ENCODE measurements at places on chromosomes 11 and 22.

GRCh38 chr11:45147017-45147728 is 734 bp downstream of the PRDM11 start:
- peak; percentile 85 for DNase-seq

DNA sequence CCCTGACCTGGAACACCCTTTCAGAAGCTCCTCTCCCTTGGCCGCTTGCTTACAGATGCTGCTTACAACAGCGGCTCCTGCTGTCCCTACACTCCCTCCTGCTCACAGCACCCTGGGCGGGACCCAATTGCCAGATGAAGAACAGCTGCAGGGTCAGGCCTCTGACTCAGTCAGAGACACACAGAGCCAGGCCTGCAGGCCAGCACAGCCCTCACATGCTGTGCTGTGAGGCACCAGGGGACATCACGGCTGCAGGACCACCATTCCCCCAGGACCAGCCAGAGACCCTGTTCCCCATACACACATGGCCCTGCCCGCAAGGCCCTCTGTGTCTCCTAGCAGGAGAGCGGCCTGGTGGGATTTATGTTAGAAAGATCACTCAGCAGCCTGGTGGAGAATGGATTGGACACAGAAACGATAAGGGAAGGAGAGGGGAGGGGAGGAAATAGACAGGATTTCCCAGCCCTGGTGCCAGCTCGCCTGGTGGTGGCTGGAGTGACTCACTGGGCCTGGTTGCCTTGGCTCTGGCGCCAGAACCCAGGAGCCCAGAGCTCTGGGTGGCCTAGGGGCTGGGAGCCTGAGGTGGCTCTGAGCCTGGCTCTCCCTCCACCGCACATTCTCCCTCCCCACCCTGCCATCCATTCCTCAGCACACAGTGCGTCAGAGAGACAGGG is 6.7 kb downstream of the CAPN5 start:
- peak; percentile 64 for DNase-seq

DNA sequence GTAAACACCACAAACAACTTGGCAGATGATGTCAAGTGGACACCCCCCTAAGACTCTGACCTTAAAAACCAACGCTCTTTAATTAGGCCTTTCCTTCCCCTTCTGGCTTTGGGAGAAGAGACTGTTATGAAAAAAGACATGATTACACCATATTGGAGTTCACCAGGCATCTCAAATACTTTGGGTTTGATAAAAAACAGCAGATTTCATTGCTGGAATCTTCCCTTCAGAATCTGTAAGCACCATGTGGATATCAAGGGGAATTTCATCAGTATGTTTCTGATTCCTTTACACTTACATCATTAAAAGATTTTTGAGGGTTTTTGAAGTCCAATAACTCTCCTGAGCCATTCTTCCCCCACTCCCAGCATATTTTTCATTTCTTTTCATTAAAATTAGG is 85.6 kb downstream of the KIRREL3 start:
- DNase-seq = no peak

- no peak for DNase-seq
Observed at GRCh38 chr11:108536783-108537182, 38.6 kb upstream of the POGLUT3 start.

DNA sequence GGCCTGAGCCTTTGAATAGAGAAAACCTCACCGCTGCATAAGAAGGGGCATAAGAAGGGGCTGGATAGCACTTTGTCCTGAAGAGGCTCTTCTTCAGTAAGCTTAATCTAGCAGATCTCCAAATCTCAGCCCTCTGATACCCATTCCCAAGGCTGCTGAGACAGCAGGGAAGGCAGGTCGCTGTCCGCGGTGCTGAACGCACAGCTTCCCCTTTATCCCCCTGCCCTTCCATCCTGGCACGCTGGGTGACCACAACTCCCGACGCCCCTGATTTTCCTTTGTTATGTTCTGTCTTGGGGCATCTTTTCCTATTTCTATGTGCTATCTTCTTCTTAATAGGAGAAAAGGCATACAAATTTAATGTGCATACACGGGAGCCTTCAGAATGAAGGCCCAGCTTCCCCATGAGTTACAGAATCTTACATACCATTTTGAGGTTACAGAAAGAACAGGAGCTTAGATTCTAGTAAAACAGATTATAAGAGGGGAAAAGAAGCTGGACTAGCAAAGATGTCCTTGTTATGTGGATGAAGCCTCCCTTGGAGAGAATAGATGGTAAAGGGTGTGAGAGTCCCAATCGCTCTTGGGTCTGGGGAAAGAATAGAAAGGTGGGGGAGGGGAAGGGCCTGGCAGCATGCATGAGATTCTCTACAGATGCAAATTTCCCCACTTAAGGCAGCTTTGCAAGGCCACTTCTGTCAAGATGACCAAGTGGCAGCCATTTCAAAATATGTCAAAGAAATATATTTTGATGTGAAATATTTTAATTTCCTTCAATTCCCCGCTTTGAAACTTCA is 5.7 kb upstream of the SULT4A1 start:
- DNase-seq = no peak

DNA sequence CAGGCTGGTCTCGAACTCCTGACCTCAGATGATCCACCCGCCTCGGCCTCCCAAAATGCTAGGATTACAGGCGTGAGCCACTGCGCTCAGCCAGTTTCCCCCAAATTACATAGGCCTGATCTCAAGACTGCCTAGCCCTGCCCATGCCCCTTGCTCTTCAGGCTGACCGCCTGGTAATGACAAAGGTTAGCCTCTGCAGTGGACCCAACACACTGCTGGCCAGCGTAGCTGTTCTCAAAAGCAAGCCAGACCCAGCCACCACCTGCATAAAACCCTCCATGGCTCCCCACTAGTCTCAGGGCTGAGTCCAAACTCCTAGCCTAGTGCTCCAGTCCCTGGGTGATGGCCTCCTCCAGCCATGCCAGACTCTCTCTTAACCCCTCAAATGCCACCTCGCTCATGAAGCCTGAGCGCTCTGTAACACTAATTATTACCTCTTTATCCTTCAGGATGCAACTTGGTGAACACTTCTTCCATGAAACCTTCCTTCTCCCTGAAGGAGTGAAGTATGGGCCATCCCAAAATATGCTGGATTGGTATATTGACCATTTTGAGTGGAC is 836 bp upstream of the RSPH14 start:
- no peak for DNase-seq

- no peak for DNase-seq
Observed at GRCh38 chr11:9923280-9923679, 259.4 kb downstream of the SWAP70 start.

DNA sequence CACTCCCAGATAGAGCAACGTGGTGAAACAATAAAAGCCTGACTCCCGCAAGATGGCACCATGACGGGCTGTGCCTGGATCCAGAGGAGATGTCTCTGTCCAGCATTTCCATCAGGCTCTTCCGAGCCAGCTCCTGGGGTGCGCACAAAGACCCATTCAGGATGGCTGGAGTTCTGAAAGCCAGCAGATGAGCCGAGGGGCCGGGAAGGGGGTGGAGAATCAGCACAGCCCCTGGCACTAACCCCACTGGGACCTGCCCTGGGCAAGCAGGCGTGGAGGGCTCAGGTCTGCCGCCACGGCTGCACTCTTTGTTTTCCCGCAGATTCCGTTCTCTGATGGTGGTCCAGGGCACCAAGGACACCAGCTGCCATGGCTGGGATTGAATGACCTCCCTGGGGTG is 97.2 kb upstream of the BLID start:
- no peak for DNase-seq

DNA sequence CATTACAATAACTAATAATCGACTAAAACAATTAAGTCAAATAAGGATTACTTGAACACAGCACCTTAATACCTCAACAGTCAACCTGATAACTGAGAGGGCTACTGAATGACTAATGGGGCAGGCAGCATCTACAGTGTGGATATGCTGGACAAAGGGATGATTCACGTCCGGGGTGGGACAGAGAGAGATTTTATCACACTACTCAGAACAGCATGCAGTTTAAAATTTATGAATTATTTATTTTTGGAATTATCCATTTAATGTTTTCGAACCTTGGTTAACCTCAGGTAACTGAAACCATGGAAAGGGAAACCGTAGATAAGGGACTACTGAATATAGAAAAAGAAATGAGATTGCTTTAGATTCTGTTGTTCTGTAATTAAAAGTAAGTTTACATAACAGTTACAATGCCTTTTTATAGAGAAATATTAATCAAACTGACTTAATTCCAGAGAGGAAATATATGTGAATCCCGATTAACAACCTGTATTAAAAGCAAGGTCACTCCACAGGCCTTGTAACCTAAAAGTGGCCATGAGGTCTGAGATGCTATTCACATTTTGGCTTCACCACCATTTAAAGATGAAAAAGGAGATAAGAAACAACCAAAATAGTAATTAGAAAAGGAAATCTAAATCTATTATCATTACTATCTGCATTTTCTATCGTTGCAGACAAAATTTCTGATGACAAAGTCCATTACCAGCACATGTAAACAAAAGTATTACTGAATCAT is 119.0 kb upstream of the TP53AIP1 start:
- DNase-seq = no peak

GRCh38 chr22:41517172-41518047 is 26.9 kb downstream of the POLR3H start:
- no peak for DNase-seq

- DNase-seq = no peak
Observed at GRCh38 chr11:6241316-6241715, 2.4 kb downstream of the CNGA4 start.

- DNase-seq = no peak
Observed at GRCh38 chr11:112655371-112655770, 305.8 kb upstream of the NCAM1 start.

GRCh38 chr11:20110908-20111669 is 49.2 kb downstream of the DBX1 start:
- DNase-seq = no peak

DNA sequence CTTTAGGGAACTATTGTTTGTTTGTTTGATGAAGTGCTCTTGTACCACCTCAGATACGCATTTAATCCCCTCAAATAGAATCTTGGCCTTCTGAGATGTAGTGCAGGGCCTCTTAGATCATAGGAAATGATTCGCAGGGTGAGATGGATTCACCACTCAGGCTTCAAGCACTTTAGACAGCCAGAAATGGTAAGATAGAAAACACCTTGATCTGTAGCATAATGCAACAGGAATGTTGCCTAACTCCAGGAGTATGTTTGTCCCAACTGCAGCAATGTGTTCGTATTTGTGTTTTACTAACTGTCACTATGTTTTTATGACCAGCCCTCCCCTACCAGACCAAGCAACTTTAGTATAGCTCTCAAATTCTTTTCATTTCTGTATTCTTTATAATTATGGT is 761.2 kb downstream of the NELL1 start:
- no peak for DNase-seq

DNA sequence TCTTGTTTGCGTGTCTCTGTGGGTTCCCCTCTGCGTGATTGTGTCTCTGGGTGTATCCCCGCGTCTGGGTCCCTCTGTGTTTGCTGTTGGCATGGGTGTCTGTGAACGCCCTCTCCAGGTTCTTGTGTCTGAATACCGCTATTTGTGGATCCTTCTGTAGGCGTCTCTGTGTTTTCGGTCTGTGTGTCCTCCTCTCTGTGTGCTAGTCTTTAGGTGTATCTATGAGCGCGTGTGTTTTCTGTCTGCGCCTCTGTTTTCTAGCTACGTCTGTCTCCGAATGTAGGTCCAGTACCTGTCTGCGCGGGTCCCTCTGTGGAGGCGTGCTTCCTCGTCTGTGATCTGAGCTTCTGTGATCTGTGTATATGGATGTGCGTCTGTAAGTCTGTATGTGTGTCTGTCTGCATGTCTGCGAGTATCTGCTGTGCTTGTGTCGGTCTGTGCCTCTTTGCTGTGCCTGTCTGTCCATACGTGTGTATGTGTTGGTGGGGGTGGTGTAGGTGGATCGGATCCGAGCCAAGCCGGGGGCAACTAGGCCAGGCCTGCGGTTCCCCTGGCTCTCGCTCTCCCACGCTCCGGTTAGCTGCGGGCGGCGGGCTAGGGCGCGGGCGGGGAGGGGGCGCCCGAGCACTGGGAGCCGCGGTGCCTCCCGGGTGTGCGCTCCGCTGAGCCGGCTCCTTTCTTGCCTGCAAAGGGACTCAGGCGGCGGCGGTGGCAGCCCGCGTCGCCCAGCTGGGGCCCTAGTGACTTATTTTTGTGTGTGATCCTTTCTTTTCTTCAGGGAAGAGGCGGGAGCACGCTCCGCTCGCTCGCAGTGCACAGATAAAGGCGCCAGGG is 105.3 kb upstream of the E2F8 start:
- DNase-seq = no peak

DNA sequence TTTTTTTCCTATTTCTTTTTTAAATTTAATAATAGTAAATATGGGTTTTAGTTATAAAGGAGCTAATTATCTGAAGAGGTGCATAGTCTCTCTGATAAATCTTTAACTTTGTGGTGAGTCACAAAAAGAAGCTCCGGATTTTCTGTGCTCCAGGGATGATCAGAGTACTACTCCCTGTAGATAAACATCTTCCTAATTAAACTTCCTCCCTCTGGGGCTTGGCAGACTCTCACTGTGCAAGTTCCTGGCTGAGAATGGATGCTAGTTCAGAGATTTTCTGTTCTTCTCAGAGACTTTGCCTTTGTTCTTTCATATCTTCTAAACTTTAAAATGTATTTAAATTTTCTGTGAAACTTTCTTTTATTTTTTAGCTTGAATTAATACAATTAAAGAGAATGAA is at the start of gene OR10G7:
Gene OR10G7 (minus strand): TSS at position 72 of the 400 bp plus-strand sequence. CDS start 2,324 bp downstream, outside the sequence.
- no peak for DNase-seq

DNA sequence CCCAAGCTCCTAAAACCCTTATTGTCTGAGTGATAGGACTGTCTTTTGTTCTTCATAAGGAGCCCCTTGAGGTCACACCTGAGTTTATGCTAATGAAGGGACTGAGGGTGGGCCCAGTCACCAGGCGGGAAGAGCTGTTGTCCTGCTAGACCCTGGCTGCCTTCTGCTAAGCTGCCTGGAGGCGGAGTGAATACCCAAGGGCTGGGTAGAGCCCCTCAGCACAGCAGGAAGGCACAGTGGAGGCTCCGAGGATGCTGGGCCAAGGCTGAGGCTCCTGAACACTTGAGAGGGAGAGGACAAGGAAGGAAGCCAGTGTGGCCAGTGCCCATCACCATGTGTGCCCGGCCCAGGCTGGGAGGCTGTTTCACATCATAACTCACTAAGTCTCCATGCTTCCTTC is 4.8 kb upstream of the PHF21B start:
- no peak for DNase-seq

All from pulmonary artery endothelial cell (primary cell).